ENCODE measurements at places on chromosomes 3 and 15. TPM values are rescaled to one million over a fixed set of nuclear protein-coding genes. Genes with fewer than 3 reads are reported as not detected.

DNA sequence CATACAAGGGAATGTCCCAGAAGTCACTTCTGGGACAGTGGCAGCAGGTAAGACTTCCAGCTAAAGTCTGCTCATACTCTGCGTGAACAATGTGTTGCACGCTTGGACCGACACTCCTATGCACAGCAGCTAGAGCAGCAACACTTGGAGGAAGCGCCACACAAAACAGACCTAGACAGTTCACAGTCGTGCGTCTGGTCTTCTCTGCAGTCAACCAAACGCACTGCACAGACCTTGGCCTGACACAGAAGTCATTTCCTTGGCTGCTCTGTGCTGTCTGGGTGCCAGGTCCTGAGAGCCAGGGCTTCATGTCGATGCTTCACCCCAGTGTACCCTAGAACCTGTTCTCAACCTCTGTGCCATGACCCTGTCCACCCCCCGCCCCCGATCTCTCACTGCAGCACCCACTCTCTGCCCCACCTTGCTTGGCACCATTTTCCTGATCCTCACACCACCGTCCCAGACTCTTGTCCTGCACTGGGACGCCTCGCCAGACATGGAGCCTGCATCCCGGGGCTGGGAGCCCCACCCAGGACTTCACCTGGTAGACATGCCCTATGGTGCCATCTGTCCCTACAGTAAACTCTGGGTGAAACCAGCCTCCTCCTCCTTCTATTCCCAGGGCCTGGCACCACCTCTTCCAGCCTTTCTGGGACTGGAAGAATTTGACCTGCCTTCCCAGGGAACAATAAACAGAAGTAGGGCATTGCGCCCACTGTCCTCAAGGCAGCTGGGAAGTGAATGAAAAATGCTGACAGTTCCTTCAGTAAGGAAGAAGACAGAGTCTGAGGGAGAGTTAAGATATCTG lies 3.1 kb downstream of the ATP10A start:
- peak overlapping the region; percentile 84 for H3K27ac ChIP-seq
- no peak for DNase-seq
- H3K4me3 ChIP-seq, result peak overlapping the region; percentile 70
- H3K36me3 ChIP-seq, result no peaks in the 10 kb centered on the region
- peaks cover 10% of the 10 kb centered on the region for H3K27me3 ChIP-seq

- no peak overlapping the region for H3K27ac ChIP-seq
- peaks cover 12% of the 10 kb centered on the region for H3K4me1 ChIP-seq
- no peaks in the 10 kb centered on the region for H3K36me3 ChIP-seq
- no peak overlapping the region for H3K4me3 ChIP-seq
Observed at GRCh38 chr3:93969443-93969842, 4.3 kb downstream of the PROS1 start.

The KLHL25 gene
- 3.0 TPM for total RNA-seq

The GHSR gene
- not detected for total RNA-seq

DNA sequence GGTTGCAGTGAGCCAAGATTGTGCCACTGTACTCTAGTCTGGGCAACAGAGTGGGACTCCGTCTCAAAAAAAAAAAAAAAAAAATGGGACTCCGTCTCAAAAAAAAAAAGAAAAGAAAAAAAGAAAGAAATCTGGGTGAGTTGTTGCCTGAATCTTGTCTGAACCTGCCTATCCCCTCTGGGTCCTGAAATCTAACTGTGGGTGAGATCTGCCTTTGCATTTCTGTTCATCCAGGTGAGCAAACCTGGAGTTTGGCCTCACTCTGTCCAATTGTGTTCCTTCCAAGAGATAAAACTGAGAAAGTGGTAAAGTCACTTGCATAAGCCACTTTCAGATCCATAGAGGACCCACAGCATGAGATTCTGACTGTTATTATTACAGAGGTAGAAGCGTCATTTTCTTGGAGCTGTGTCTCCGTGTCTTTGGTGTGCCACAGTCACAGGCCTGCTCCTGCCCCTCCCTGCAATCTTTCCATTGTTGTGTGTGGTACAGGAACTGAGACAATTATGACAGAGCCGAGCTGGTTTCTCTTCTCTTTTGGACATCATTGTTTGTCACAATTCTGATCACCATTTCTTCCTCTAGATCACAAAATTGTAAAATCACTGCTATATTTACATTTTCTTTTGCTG lies 235.9 kb downstream of the LPP start:
- H3K27ac ChIP-seq, result peak overlapping the region; percentile 53
- no peak overlapping the region for H3K4me3 ChIP-seq
- no peaks in the 10 kb centered on the region for H3K27me3 ChIP-seq
- H3K36me3 ChIP-seq, result no peaks in the 10 kb centered on the region
- H3K4me1 ChIP-seq, result peaks cover 37% of the 10 kb centered on the region

DNA sequence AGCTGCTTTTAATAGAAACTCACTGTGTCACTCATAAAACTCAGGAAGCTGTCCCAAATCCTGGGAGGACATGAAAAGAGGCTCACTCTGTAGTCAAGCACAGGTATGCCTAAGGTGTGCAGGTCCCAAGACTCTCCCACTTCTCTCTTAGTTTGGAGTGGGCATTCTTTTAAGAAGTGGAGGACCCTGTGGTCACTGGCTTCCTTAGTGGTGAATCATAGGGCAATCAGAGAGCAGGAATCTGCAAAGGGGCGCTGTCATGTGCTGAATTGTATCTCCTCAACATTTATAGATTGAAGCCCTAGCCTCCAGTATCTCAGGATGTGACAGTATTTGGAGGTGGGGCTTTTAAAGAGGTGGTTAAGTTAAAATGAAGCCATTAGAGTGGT lies 47.2 kb upstream of the ZBTB38 start:
- H3K27me3 ChIP-seq, result no peaks in the 10 kb centered on the region
- no peaks in the 10 kb centered on the region for H3K36me3 ChIP-seq
- H3K4me1 ChIP-seq, result no peaks in the 10 kb centered on the region

GRCh38 chr3:143619231-143619630 lies 229.0 kb downstream of the SLC9A9 start:
- no peaks in the 10 kb centered on the region for H3K36me3 ChIP-seq
- H3K27ac ChIP-seq, result no peak overlapping the region
- H3K27me3 ChIP-seq, result no peaks in the 10 kb centered on the region
- no peak overlapping the region for H3K4me3 ChIP-seq
- no peak for DNase-seq

DNA sequence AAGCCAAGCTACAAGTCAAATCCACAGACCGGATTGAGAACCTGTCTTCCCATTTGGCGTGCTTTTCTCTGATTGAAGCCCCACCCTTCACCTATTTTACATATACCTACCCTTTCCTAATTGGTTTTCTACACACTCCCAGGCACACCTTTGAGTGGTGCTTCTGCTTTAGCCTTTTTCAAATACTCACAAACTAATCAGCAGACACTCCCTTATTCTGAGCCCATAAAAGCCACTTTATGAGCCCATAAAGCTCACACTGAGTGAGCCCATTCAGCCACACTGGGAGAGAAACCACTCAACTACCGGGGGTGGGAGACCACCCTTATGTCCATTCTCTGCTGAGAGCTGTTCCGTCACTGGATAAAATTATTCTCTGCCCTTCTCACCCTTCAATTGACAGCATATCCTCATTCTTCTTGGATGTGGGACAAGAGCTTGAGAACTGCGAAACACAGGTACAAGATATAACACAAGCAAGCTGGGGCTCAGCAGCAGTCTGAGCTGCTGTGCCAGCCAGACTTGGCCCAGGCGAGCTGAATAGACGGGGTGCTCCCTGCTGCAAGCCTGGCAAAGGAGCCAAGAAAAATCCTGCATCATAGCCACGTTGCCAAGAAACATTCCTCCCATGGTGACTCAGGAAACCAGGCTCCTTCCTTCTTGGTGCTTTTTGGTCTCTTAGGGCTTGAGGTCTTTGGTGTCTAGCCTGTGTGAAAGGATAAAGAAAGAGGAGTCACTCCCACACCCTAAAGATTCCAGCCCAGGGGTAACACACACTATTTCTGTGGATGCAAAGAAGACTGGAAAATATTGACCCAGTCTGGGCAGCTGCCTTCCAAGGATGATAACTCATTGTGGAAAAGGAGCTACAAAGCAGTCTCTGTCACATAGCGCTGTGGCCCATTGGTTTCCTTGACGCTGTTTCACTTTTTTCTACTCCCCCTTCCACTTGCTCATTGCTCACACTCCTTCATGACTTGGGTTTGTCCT lies 609.7 kb downstream of the MCTP2 start:
- H3K27ac ChIP-seq, result no peak overlapping the region
- H3K27me3 ChIP-seq, result no peaks in the 10 kb centered on the region
- H3K4me1 ChIP-seq, result peaks cover 9% of the 10 kb centered on the region
- no peak overlapping the region for H3K4me3 ChIP-seq

- no peak overlapping the region for H3K4me3 ChIP-seq
- no peak for DNase-seq
- H3K27me3 ChIP-seq, result no peaks in the 10 kb centered on the region
Observed at GRCh38 chr3:193630005-193630404, 37.0 kb downstream of the OPA1 start.

GRCh38 chr3:184241141-184241446 lies 7.7 kb downstream of the ALG3 start:
- H3K4me1 ChIP-seq, result no peaks in the 10 kb centered on the region
- DNase-seq, result peak; percentile 45
- no peak overlapping the region for H3K27ac ChIP-seq
- H3K36me3 ChIP-seq, result peaks cover 38% of the 10 kb centered on the region

The CHMP2B gene
- 41.4 TPM for total RNA-seq

DNA sequence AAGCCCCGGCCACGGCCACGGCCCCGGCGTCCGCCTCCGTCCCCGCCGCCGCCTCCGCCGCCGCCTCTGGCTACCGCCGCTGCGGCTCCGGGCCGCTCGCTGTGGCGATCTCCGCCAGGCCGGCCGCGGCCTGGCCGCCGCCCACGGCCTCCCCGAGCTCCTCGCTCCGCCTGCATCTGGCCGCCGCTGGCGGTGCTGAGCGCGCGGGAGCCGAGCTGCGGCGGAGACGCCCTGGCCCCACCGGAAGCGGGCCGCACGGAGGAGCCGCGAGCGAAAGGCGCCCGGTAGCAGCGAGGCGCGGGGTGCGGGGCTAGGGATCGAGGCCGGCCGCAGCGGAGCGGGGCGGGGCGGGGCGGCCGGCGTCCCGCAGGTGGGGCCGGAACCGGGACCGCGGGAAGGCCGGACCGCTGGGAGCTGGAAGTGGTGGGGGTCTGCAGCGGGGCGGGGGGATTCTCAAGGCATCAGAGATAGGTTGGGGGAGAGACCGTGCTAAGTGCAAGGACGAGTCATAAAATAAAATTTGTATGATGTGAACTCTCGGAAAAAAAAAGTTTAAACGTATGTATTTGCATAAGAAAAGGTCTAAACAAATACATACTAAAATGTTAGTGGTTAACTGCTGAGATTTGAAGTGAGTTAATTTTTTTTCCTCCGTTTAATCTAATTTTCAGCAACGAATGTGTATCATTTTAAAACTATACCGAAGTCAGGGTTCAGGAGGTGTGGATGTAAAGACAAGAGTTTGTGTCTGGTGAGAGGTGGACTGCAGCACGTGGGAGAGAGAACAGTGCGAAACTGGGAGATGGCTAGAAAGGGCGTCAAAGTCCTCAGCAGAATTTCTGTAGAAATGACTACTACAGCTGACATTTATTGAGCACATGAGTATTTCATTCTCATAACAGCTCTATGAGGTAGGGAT lies at the start of gene AVEN:
TSS of gene AVEN (minus strand) at position 334 of the 919 bp plus-strand sequence. CDS start at position 176, 158 bp downstream.
- peak within 1 kb of the TSS; percentile 92 for H3K4me3 ChIP-seq
- DNase-seq, result peak; percentile 69
- no peaks in the 10 kb centered on the region for H3K27me3 ChIP-seq
- peaks cover 18% of the 10 kb centered on the region for H3K4me1 ChIP-seq
- no peaks in the 10 kb centered on the region for H3K36me3 ChIP-seq
- H3K27ac ChIP-seq, result peak within 1 kb of the TSS; percentile 89

The UBE3A gene
- total RNA-seq, result 86.1 TPM

DNA sequence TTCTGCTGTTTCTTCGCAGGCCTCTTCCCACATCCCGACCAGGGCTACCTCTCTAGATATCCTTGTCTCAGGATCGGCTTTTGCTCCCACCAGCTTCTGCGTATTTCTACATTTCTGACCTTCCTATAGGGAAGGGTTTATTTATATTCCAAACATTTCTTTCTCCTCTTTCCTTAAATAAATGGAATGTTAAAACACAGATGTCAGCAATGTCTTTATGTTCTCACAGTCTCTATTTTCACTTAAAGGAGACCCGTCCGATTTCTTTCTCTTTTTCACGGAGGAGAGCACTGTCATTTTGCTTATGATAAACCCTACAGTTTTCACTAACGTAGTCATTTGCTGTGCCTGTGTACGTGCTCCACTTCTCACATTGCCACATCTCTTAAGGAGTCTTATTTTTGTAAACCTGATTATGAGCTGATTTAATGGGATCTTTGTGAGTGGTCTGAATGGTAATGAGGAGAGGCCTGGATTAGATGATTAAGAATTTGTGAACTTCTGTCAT lies 630 bp downstream of the KIF15 start:
- peaks cover 18% of the 10 kb centered on the region for H3K4me1 ChIP-seq
- peak overlapping the region; percentile 87 for H3K4me3 ChIP-seq
- no peak overlapping the region for H3K27ac ChIP-seq
- no peaks in the 10 kb centered on the region for H3K36me3 ChIP-seq

DNA sequence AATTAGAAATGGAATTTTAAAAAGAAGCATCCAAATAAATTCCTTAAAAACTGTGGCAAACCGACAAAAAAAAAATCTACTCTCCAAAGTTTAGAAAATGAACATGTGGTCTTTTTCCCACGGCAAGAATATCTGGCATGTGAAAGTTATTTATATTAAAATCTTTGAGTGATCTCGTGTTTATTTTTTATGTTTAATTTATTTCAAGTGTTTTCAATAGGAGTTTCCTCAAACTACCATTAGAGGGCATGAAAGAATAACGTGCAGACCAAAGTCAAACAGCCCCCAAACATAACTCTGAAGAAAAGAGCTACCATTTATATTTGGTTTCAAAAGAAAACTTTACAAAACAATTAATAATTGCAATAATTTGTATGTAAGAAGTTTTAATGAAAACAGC lies 286.4 kb downstream of the ZIC4 start:
- no peak for DNase-seq
- H3K4me1 ChIP-seq, result no peaks in the 10 kb centered on the region
- no peak overlapping the region for H3K27ac ChIP-seq
- no peak overlapping the region for H3K4me3 ChIP-seq

GRCh38 chr15:100516643-100517512 lies 11.9 kb downstream of the CERS3 start:
- DNase-seq, result no peak
- H3K4me3 ChIP-seq, result no peak overlapping the region
- no peak overlapping the region for H3K27ac ChIP-seq
- H3K36me3 ChIP-seq, result no peaks in the 10 kb centered on the region
- peaks cover 5% of the 10 kb centered on the region for H3K4me1 ChIP-seq
- no peaks in the 10 kb centered on the region for H3K27me3 ChIP-seq

All from lower lobe of right lung (tissue), 2 donors.